Activated T-helper 1 cell treated with anti-CD3 and anti-CD28 coated beads, Interleukin-12 subunit alpha, Interleukin-12 subunit beta, Interleukin-2, Interleukin-4 antibody, amounts not matched to agents 30 ng/mL and 10 ng/mL and 1 ng/mL, durations not matched to agents 14 hours and 24 hours and 36 hours (primary cell): ENCODE measurements at places on chromosomes 4 and X.
A peak's percentile ranks its signal among the peaks of the same experiment; 100 is the strongest.

GRCh38 chr4:146238107-146238506 lies 23.8 kb downstream of the REELD1 start:
- DNase-seq = no peak

DNA sequence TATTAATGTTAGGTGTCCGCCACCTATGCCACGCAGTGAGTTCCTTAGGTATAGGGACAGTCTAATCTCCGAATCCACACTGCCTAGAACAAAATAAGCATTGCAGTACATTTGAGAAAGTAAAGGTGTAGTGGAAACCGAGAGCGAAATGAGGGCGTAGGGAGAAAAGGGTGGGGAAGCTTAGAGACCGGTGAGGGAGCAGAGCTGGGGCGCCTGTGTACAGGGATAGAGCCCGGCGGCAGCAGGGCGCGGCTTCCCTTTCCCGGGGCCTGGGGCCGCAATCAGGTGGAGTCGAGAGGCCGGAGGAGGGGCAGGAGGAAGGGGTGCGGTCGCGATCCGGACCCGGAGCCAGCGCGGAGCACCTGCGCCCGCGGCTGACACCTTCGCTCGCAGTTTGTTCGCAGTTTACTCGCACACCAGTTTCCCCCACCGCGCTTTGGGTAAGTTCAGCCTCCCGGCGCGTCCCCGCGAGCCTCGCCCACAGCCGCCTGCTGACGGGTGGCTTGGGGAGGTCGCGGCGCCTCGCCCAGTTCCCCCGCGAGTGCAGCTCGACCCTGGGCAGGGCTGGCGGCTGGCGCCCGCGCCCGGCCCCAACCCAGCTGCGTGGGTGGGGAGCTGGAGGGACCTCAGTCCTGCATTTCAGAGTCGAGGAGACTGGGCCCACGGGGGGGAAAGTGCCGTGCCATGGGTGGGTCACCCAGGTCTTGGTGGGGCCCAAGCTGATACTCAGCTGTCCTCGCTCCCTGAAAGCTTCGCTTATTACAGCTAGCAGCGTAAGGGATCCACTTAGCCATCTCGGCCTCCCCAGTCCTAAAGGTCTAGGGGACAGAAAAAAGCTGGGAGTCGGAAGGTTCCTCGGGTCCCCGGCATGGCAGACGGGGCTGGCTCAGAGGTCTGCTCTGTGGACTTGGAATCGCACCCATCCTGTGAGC lies at the start of gene ANXA3:
Gene ANXA3 (plus strand): TSS at position 351 of the 932 bp plus-strand sequence. CDS start 2,704 bp downstream, outside the sequence.
- peak; percentile 25 for DNase-seq

- no peak for DNase-seq
These were observed 70.1 kb downstream of the CHM start for GRCh38 chrX:85977218-85977617.

DNA sequence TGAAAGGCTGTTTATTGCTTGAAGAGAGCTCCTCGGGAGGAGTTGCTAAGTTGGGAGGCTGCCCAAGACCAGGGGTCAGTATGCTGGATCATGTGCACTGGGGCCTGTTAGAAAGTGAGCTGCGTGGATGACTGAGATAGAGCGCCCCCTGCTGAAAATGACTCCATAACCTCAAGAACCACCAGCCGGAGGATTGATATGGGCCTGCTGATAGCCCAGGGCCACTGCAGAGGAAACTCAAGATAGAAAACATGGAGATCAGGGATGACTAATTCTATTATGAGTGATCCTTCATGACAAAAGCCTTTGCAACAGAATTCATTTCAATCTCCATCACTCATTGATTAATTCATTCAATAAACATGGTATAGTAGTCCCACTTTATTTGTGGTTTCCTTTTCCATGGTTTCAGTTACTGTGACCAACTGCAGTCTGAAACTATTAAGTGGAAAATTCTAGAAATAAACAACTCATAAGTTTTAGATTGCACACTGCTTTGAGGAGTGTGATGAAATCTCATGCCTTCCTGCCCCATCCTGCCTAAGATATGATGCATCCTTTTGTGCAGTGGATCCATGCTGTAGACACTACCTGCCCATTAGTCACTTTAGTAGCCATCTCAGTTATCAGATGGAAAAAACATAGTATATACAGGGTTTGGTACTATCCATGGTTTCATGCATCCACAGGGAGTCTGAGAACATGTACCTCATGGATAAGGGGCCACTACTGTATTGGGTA lies 126.7 kb upstream of the MBNL3 start:
- peak; percentile 5 for DNase-seq

- DNase-seq = no peak
These were observed 8.3 kb upstream of the SPP1 start for GRCh38 chr4:87967193-87967592.

- no peak for DNase-seq
These were observed 46.7 kb downstream of the ENPP6 start for GRCh38 chr4:184171011-184171410.

GRCh38 chr4:170675568-170676262 lies 586.0 kb upstream of the AADAT start:
- no peak for DNase-seq

GRCh38 chrX:100895365-100896075 lies 21.4 kb upstream of the NOX1 start:
- no peak for DNase-seq

- DNase-seq = no peak
These were observed 56.9 kb upstream of the TADA2B start for GRCh38 chr4:6986072-6986780.

DNA sequence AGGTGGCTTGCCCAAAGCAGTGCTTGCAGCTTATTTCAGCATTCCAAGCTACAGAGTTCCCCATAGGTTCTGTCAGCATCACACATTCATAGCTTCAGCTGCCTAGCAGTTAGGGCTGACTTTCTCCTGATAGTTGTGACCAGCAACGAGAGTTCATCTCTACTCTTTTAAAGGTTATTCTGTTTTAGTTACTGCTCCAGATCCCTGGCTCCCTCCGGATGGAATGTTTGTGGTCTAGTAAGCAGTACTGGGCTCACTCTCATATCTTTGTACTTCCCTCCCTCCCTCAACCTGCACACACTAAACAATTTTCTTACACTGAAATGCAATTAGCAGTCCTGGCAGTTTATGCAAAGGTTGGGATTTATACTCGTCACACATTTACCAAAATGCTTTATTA lies 43.9 kb downstream of the PTTG2 start:
- no peak for DNase-seq

- no peak for DNase-seq
These were observed 257.3 kb downstream of the ZIC3 start for GRCh38 chrX:137823257-137823656.

DNA sequence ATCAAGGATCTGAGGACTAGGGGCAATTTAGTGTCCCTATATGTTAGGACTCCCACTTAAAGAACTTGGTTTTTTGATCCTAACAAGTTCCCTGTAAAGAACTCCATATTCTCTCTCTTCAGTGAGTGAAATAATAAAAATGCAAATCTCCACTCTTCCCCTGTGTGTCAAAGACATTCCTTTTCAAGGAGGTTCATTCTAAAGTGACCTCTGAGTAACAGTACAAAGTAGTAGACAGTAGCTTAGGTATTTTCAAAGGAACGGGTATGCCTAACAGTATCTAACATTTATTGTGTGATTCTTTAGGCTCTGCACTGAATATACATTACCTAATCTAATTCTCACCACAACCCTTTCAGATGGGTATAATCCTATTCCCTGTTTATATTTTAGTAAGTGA lies 58.4 kb upstream of the SCOC start:
- no peak for DNase-seq

DNA sequence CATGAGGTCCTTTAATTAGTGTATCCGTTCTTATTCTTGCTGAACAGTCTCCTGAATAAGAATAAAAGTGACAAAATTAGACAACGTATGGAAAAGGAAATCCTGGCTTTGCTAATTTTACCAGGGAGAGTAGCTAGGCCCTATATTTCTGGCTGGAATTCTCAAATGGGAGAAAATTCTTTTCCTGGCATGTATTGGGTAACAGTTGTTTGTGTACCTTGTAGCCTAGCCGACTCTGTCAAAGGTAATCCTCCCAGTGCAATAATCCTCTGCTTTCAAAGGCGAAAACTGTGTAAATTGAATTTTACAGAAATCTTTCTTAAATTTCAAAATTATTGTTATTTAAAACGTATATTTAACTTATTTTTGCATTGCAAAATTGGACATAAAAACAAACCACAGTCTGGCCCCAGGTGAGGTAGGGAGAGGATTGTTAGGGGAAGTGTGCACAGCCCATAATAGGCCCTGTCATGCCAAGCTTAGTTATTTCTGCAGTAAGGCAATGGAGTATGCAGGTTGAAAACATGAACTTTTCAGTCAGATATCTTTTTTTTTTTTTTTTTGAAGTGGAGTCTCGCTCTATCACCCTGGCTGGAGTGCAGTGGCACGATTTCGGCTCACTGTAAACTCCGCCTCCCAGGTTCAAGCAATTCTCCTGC lies 18.9 kb upstream of the TENM3 start:
- no peak for DNase-seq

DNA sequence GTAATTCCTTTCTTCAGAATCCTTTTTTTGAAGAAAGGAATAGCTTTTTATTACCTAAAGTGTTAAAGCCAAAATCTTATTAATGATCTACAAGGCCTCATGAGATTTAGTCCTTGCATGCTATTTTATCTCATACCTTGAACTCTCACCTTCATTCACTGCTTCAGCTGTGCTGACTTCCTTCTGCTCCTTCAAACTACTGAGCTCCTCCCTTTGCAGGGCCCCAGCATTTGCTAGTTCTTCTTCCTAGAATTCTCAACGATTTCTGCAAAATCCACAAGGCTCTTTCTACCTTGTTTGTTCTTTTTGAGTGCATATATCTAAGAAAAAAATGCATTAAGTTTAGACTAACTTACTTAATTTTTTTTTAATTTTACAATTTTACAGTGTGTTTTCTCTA lies 619.5 kb downstream of the EPHA5 start:
- DNase-seq = no peak

DNA sequence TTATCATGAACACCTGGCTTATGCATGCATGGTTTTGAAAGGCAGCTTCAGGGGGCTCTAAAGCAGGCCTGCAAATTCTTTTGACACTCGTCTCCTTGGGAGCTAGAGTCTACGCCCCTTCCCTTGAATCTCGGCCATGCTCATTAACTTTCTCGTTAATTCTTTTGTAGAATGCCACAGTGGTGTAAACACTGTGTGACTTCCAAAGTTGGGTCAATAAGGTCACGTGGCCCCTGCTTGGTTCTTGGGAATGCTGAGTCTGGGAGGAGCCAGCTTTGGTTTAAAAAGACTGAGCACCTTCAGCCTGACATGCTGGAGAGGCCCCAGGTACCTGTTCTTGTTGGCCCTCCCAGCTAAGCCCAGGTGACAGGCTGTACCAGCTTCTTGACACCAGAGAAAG lies 228.4 kb downstream of the DHRSX start:
- DNase-seq = no peak

GRCh38 chrX:125654501-125654900 lies 334.8 kb downstream of the TEX13C start:
- no peak for DNase-seq

DNA sequence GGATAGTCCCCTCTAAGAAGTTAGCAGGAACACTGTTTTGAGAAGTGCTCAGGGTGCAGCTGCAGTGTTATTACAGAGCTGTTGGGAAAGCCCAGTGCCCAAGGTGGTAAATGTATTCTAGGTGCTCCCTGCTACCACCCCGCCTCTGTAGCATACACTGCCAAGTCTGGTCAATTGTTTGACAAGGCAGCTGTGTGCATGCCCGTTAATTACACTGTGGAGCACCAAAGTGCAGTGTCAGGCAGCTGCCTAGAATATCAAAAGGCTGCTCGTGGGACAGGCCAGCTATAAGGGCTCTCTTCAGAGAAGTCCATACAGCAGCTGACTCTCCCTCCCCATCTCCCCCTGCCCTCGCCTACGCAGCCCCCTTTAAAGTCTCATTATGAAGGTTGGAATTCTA lies 99.9 kb upstream of the KLHL13 start:
- DNase-seq = no peak

GRCh38 chr4:17981063-17981462 lies 40.5 kb downstream of the LCORL start:
- no peak for DNase-seq

DNA sequence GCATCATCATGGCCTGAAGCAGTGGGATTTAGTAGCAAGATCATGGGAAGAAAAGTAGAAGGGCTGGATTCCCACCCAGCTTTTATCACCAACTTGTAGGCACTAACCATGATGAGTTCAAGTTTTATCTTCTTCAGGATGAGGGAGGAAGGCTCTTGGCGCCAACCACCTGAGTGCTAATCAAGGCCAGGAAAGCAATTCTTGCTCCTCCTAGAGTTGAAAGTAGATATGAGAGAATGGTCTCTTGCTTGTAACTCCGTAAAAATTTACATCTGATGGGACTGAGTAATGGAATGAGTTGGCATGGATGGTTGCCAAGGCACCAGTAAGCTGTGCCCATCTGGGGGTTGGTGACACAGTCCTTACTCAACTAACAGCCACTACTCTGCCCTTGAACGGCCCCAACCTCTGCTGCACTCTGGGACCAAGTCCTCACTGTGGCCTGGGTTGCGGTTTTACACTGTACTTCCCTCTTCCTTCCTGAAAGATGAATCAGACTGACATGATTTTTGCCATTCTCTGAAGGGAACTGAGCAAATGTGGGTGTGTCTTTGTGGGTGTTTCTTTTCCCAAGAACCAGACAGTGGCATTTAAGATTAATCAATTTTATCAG lies 39.4 kb upstream of the NDP start:
- DNase-seq = peak; percentile 1

GRCh38 chr4:97987019-97987648 lies 156.1 kb downstream of the STPG2 start:
- DNase-seq = no peak

- no peak for DNase-seq
These were observed 605.8 kb downstream of the SPOCK3 start for GRCh38 chr4:166628454-166628853.

DNA sequence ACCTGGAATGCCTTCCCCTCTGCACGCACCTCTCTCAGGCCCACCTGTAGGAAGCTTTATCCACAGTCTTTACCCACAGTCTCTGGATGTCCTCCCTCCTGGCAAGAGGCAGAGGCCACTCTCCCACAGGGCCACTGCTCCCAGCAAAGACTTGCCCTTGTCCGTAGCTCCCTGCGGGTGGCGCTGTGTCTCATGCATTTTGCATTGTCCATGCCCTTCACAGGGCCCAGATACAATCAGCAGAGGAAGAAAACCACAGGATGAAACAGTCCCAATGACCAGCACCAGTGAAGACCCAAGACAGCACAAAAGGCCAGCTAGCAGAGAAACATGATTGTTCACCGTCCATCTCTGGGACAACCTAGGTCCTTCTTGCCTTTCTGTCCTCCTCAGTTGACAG lies 2.1 kb upstream of the NSG1 start:
- no peak for DNase-seq

DNA sequence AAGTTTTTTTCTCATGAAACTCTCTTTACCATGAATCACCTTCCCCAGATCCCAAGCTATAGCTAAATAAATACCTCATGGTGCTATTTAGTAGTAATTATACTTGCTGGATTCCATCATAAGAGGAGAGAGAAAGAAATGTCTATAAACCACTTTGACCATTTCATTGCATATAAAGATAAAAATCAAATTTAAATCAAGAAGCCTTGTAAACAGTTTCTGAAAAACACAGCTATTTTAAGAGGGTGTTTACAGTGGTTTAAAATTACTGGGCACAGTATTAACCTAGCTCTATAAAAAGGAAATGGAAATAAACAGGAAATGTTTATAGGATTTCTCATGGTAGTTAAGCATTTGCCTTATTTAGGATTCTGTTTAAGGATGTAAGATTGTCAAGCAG lies 637.9 kb downstream of the ADGRL3 start:
- DNase-seq = no peak

GRCh38 chrX:10602646-10603045 lies 17.7 kb downstream of the MID1 start:
- DNase-seq = no peak

GRCh38 chr4:139700568-139700967 lies 34.9 kb downstream of the MGST2 start:
- peak; percentile 6 for DNase-seq

GRCh38 chr4:7938609-7939376 lies 868 bp downstream of the AFAP1 start:
- no peak for DNase-seq

GRCh38 chrX:47194194-47194787 lies 662 bp downstream of the UBA1 start:
- DNase-seq = no peak
